Activated naive CD8-positive, alpha-beta T cell treated with anti-CD3 and anti-CD28 coated beads, Interleukin-2, amount 10 ng/mL, durations not matched to agents 7 days and 5 days (primary cell): ENCODE measurements at places on chromosomes 2 and 18. TPM values are rescaled to one million over a fixed set of nuclear protein-coding genes. Genes with fewer than 3 reads are reported as not detected.

DNA sequence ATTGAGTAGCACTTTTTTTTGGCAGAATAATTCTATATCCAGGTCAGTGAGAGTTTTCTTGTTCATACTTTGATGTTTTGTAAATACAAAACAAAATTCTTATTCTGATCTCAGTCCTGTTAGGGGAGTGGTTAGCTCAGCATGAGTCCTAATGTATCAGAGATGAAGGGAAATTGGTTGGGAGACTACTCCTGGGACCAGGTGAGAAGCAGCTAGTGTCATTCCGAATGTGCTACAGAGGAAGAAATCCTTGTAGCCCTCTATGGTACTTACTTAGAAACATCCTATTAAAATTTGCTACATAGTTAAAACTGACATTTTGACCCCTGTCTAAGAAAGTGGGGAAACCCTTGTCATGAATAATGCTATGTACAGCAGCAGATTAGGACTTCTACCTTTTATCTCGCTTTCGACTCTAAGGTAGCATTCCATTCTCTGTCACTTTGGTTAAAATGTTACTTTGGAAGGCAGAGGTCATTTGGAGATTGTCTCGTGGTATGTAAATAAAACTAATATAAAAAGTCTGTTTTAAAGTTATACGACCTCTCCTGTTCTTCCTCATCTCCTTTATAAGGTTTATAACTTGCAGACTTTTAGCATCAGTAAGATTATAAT, 65.8 kb downstream of the PARD3B start:
- DNase-seq, result no peak
- H3K4me1 ChIP-seq, result no peaks in the 10 kb centered on the region
- no peaks in the 10 kb centered on the region for H3K36me3 ChIP-seq
- H3K27ac ChIP-seq, result no peak overlapping the region

Gene CNGA3
- total RNA-seq, result not detected

GRCh38 chr2:232731470-232731869, 34.3 kb downstream of the GIGYF2 start:
- no peaks in the 10 kb centered on the region for H3K27me3 ChIP-seq
- DNase-seq, result no peak
- H3K27ac ChIP-seq, result no peak overlapping the region
- H3K36me3 ChIP-seq, result peaks cover 23% of the 10 kb centered on the region

DNA sequence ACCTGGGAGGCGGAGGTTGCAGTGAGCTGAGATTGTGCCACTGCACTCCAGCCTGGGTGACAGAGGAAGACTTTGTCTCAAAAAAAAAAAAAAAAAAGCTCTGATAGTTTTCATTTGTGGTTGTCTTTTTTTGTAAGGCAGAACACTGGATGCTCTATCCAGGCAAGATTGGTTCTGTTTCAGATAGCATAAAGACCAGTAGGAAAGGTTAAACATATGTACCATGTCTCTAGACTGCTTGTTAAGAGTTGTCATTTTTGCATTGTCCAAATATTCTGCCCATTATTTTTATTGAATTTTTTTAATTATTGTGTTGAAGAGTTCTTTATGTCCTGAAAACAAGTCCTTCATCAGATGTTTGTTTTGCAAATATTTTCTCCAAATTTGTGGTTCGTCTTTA, 60.0 kb downstream of the NCOA1 start:
- peaks cover 3% of the 10 kb centered on the region for H3K4me1 ChIP-seq
- H3K27ac ChIP-seq, result no peak overlapping the region
- no peak for DNase-seq
- peaks cover 22% of the 10 kb centered on the region for H3K36me3 ChIP-seq
- no peaks in the 10 kb centered on the region for H3K27me3 ChIP-seq

DNA sequence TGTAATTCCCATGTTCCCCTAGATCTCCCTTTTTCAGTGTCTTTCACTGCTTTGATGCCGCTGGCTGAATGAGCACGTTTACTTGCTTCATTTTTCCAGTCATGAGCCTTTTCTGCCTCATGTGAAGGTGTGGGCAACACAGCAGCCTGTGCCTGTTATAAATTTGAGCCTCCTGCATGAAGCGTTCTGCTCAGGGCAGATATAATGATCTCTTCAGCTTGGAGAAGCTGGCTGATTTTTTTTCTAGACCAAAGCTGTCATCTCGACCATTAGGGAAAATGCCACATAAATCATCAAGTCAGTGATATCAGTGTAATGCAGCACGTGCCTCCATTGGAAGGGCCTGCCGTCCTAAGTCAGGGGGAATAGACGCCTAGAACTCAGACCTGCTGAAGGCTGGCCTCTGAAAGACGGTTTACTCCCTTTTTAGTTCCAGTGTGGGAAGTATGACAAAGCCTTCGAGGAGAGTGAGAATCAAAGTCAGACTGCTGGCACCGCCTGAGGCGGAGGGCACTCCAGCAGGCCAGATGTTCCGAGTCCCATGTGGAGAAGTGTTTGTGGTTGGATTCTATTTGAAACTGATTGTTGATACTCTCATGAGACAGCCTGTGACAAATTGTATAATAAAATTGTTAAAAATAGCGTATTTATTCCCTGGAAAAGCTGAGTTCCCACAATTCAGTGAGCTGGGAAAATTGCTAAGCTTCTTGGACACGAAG, 196.5 kb downstream of the MYO1B start:
- no peak overlapping the region for H3K4me3 ChIP-seq
- no peaks in the 10 kb centered on the region for H3K36me3 ChIP-seq
- no peaks in the 10 kb centered on the region for H3K4me1 ChIP-seq
- H3K27me3 ChIP-seq, result peaks cover 5% of the 10 kb centered on the region
- DNase-seq, result no peak
- H3K27ac ChIP-seq, result no peak overlapping the region

DNA sequence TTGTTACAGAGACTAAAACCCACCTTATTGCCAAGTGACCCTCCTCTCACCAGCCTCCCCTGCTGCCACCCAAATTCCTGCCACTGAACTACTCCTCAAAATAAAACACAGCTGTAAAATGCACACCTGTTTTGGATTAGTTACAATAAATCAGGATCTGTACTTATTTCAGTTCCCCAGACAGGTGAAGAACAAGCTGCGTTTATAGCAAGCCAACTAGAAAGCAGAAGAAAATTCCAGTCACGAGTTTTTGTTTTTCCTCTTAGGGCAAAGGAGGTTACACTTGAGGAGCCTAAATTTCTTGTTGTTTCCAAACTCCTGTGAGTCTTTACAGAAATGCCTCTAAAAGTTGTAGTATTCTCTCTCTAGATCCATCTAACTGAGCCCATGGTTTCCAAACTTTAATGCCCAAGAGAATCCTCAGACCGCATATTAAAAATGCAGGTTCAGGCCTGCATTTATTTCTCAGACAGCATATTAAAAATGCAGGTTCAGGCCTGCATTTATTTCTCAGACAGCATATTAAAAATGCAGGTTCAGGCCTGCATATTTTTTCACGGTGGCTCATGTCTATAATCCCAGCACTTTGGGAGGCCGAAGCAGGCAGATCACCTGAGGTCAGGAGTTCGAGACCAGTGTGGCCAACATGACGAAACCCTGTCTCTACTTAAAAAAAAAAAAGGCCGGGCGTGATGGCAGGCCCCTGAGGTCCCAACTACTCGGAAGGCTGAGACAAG, 62.2 kb downstream of the ALPK2 start:
- peaks cover 1% of the 10 kb centered on the region for H3K36me3 ChIP-seq
- H3K4me3 ChIP-seq, result no peak overlapping the region
- no peak overlapping the region for H3K27ac ChIP-seq

DNA sequence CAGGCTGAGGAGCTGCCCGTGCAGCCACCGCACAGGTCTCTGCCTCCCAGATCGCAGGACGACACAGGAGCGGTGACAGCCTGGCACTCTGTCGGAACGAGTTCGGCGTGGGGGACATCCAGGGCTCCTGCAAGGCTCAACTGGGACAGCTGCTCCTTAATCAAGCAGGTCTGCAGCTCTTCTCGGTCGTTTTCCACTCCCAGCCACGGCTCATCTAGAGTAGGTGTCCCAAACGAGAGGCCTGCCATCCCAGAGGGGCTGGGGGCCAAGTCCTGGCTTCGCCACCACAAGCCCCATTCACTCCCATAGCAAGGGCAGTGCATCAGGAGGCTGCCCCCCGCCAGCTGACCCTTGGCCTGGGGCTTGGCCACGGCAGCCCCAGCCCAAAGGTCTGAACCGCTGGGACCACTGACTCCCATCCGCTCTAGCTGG, 22.5 kb downstream of the PASK start:
- H3K4me1 ChIP-seq, result peaks cover 6% of the 10 kb centered on the region
- H3K27ac ChIP-seq, result no peak overlapping the region
- no peaks in the 10 kb centered on the region for H3K27me3 ChIP-seq

Gene AMER3
- total RNA-seq, result not detected

DNA sequence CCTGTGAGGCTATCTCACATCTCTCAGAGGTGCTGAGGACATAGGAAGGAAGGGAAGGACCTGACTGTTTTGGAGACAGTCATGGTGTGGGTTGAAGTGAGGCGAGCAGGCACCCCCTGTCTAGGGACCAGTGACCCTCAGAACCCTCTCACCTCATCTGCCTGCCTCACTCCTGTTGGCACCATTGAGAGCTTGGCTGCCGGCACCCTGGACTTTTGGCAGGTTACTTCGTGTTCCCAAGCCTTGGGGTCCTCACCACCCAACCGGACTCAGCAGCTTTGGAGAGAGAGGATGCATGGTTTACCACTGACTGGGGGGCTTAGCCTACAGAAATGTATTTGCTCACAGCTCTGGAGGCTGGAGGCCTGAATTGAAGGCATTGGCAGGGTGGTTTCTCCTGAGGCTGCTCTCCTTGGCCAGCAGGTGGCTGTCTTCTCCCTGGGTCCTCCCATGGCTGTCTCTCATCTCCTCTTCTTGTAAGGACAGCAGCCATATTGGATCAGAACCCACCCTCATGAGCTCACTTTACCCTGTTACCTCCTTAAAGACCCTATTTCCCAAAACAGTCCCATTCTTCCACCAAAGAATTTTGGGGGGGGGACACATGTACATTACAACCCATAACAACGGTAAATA, 142.0 kb downstream of the TSN start:
- no peak overlapping the region for H3K27ac ChIP-seq
- H3K4me3 ChIP-seq, result no peak overlapping the region
- peaks cover 5% of the 10 kb centered on the region for H3K4me1 ChIP-seq
- peaks cover 3% of the 10 kb centered on the region for H3K27me3 ChIP-seq
- no peak for DNase-seq
- no peaks in the 10 kb centered on the region for H3K36me3 ChIP-seq

Gene SH3RF3
- total RNA-seq, result 0.36 TPM

Gene CXCR4
- total RNA-seq, result 288 TPM

DNA sequence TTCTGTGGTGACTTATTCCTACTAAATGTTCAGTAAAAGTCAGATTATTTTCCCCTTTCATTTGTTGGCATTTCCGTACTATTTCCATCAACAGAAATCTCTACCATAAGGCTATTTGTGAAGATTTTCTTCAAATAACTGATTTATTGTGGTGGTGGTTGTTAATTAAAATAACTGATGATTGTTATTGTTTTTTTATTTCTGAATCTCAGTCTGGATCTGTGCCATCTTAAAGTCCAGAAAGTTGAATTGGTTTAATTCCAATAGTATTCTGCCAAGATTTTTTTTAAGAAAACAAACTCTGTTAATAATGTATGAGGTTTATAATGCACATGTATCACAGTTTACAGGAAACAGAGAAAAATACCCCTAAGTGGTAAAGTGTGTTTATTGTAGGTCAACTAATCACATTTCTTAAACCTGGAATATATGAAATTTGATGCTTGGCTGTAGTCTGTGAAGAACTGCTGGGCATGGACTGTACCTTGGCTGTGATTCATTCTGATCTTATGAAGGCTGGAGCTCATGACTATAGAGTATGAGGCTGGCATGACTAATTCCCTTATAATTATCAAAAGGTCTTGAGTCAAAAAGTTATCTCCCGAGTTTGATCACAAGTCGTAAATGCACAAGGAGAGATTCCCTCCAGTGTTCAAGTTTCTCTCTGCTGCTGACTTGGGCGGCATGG, 134.2 kb upstream of the RND3 start:
- peaks cover 2% of the 10 kb centered on the region for H3K4me1 ChIP-seq
- H3K36me3 ChIP-seq, result no peaks in the 10 kb centered on the region

- peaks cover 36% of the 10 kb centered on the region for H3K27me3 ChIP-seq
- H3K4me1 ChIP-seq, result peaks cover 11% of the 10 kb centered on the region
- no peak for DNase-seq
- no peak overlapping the region for H3K4me3 ChIP-seq
- H3K36me3 ChIP-seq, result no peaks in the 10 kb centered on the region
These were observed 25.7 kb upstream of the MSGN1 start for GRCh38 chr2:17790536-17790935.
